Activated T-helper 9 cell treated with anti-CD3 and anti-CD28 coated beads, Interleukin-2, amount 50 U/mL, for 16 hours (primary cell): ENCODE measurements at places on chromosomes 2 and 18.

DNA sequence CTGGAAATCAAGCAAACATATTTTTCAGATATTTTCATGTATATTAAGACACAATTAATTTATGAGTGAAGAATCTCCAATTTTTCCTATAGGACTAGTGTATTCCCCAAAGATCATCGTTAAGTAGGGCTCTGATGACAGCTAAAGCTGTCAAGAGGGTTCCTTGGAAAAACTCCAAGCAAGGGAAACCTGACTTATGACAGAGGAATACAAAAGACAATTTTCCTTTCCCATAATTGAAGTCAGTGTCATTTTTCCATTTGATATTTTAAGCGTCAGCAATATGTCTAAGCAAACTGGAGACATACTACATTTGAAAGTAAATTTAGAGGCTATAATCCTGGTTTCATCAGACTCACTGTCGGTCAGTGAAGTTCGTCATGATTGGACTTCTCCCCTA, 36.1 kb downstream of the RIT2 start:
- DNase-seq, result no peak

DNA sequence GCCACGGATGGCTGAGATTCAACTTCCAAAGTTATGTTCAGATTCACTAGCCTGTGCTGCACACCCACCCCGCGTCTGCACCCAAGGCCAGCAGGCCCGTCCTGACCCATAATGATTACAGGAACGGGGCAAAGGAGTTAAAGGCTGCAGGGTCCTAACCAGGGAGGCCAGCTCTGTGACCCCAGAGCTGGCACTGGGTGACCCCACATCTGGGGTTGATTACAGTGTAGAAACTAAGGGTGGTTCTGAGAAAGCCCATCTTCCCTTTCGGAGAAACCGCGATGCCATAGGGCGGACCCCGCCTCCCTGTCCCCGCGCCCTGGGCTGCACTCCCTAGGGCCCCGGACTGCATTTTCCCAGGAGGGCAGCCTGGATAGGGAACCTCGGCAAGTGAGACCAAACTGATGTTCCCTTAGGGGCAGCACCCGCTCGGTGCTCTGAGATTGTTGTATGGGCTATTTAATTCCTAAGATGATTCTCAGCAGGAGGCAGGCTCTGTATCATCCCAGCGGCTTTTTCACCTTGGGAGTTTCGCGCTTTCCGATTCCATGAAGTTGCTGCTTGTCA, 2.2 kb upstream of the GPR148 start:
- no peak for DNase-seq

DNA sequence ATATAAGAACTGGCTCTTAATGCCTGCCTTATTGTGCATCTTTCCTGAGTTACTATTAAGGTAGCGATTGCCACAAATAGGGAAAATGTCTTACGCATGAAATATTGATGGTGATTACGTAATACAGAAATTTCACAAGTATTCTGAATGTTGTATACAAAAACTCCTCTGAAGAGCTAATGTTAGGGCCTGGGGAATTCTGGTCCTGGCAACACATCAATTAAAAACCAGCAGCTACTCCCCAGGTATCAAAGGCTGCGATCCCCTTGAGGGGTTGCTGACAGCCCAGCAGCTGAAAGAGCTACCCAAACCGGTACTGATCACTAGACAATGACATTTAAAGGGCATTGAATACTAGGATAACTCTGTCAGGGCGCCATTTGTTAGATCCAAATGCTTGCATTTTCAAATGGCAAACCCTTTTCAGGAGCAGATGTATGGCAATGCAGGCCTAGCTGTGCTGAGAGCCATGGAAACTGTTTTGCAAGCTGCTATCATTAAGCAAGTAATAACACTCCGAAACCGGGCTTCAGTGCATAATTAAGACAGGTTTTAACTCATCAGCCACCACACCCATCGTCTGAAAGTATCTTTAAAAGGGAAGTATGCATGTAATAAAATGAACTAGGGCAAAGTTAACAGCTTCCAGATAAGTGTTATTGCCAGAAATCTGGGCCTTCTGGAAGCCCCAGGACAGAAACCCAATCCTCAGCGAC, 78.4 kb downstream of the CLHC1 start:
- no peak for DNase-seq

DNA sequence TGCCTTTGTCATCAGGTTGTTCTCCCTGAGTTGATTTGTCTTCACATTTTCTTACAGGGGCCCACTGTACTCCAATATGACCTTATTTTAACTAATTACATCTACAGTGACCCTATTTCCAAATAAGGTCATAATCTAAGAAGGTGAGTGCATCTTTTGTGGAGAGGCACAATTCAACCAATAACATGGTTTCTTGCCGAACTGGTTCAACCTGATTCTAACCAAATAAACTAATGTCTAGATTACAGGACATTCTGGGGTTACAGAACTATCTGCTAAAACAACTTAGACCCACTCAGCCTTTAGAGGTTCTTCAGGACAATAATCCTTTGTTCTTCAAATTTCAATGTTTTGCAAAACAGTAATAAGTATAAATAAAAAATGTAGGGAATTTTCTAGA, 496.5 kb upstream of the SOX11 start:
- no peak for DNase-seq

DNA sequence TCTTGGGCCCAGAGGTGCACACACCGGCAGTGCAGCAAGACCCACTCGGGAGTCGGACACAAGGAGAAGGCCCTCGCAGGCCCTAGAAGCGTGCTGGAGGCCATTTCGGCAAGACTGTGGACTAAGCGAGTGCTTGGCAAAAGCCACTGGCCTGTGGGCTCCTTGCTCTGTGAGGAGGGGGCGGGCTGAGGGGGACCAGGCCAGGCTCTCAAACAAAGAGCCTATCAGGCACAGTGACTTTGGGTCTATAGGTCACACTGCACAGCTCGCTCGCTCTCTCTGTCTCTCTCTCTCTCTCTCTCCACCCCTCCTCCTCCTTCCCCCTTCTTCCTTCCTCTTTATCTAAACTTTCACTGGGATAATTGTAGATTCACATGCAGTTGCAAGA, 23.6 kb upstream of the ZCCHC2 start:
- DNase-seq, result no peak
